Tibial nerve (tissue), 4 donors: ENCODE measurements at places on chromosomes 4 and X.

- no peaks in the 10 kb centered on the region for H3K27me3 ChIP-seq
- no peak overlapping the region for H3K4me3 ChIP-seq
- H3K4me1 ChIP-seq: no peaks in the 10 kb centered on the region
- H3K36me3 ChIP-seq: no peaks in the 10 kb centered on the region
- DNase-seq: no peak
Observed at GRCh38 chr4:37490391-37491347, 195.5 kb downstream of the RELL1 start.

- H3K27ac ChIP-seq: no peak overlapping the region
- no peak for DNase-seq
- peaks cover 5% of the 10 kb centered on the region for H3K4me1 ChIP-seq
- H3K36me3 ChIP-seq: no peaks in the 10 kb centered on the region
- H3K4me3 ChIP-seq: no peak overlapping the region
Observed at GRCh38 chr4:122728856-122729255, 3.6 kb upstream of the BBS12 start.

GRCh38 chr4:26288355-26288909, 32.4 kb upstream of the RBPJ start:
- H3K4me3 ChIP-seq: no peak overlapping the region
- H3K4me1 ChIP-seq: no peaks in the 10 kb centered on the region
- no peaks in the 10 kb centered on the region for H3K27me3 ChIP-seq
- no peak overlapping the region for H3K27ac ChIP-seq
- no peaks in the 10 kb centered on the region for H3K36me3 ChIP-seq

GRCh38 chr4:139643042-139643895, 22.4 kb upstream of the MGST2 start:
- H3K4me3 ChIP-seq: no peak overlapping the region
- no peak overlapping the region for H3K27ac ChIP-seq
- H3K4me1 ChIP-seq: no peaks in the 10 kb centered on the region
- no peaks in the 10 kb centered on the region for H3K27me3 ChIP-seq

DNA sequence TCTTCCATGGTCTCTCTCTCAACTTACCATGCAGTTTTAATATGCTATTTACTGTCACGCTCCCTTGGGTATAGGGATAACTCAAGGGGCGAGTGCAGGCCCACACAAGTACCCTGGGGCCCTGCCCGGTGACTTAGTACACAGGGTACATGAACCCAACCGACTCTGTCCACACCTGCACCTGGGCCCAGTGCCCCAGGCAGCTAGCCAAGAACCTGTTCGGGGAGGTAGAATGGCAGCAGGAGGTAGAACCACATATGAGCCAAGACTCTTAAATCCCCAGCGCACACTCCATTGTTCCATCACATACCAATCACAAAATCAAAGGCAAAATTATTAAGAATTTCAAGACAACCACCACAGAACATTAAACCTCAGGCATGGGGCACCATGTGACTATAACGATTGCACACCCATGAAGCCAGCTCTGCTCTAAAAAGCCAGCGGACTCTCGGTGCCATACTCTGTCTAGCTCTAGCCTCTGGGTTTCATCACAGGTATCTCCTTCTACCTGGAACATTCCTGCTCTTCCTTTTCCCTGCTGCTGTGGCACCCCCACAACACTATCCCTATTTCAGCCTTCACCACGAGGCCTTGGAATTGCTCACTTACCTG, 14.6 kb downstream of the PHF8 start:
- DNase-seq: no peak
- no peaks in the 10 kb centered on the region for H3K27me3 ChIP-seq
- no peak overlapping the region for H3K27ac ChIP-seq
- no peak overlapping the region for H3K4me3 ChIP-seq
- H3K36me3 ChIP-seq: no peaks in the 10 kb centered on the region

GRCh38 chr4:38177035-38177546, 216.9 kb downstream of the PTTG2 start:
- no peak overlapping the region for H3K27ac ChIP-seq
- H3K4me1 ChIP-seq: no peaks in the 10 kb centered on the region
- H3K27me3 ChIP-seq: no peaks in the 10 kb centered on the region
- H3K4me3 ChIP-seq: no peak overlapping the region
- no peaks in the 10 kb centered on the region for H3K36me3 ChIP-seq

- no peaks in the 10 kb centered on the region for H3K27me3 ChIP-seq
- H3K36me3 ChIP-seq: no peaks in the 10 kb centered on the region
- H3K27ac ChIP-seq: no peak overlapping the region
- no peaks in the 10 kb centered on the region for H3K4me1 ChIP-seq
Observed at GRCh38 chr4:163649557-163650091, 155.1 kb downstream of the TMA16 start.
